Myometrial cell (primary cell): ENCODE measurements at places on chromosomes 1 and 21. TPM values are rescaled to one million over a fixed set of nuclear protein-coding genes. Genes with fewer than 3 reads are reported as not detected.

Gene SPRR2G
- total RNA-seq: not detected in 2 replicates

Gene TRIM33
- total RNA-seq: 8.5 and 11.0 TPM in 2 replicates

Gene CR1L
- total RNA-seq: not detected in 2 replicates

Gene AMPD1
- not detected in 2 replicates for total RNA-seq

Gene DOP1B
- total RNA-seq: 12.4 and 12.6 TPM in 2 replicates

Gene TENT5C
- total RNA-seq: under 0.01 and 0.35 TPM in 2 replicates

Gene GORAB
- 8.9 and 10.6 TPM in 2 replicates for total RNA-seq

Gene LCE3D
- total RNA-seq: not detected in 2 replicates

Gene FMO5
- total RNA-seq: 0.29 and 0.71 TPM in 2 replicates

Gene CDA
- 25.4 and 31.5 TPM in 2 replicates for total RNA-seq

Gene GJA8
- total RNA-seq: not detected in 2 replicates

Gene IVL
- total RNA-seq: not detected in 2 replicates

Gene OR2L13
- not detected in 2 replicates for total RNA-seq

Gene PIK3CD
- 9.0 and 10.1 TPM in 2 replicates for total RNA-seq

Gene ALX3
- not detected in 2 replicates for total RNA-seq

Gene ANGPTL3
- total RNA-seq: not detected in 2 replicates

Gene ERVH48-1
- total RNA-seq: 0.35 TPM in 1 of 2 replicates, not detected in the other

Gene RSBN1
- total RNA-seq: 5.2 and 6.2 TPM in 2 replicates

Gene UBASH3A
- total RNA-seq: not detected in 2 replicates

Gene LCE3B
- not detected in 2 replicates for total RNA-seq

Gene C1orf94
- total RNA-seq: not detected in 2 replicates

Gene CBS
- total RNA-seq: 66.9 and 74.4 TPM in 2 replicates

Gene RAD54L
- total RNA-seq: 5.8 and 6.1 TPM in 2 replicates

Gene BCAN
- total RNA-seq: not detected in 2 replicates

Gene NOTCH2NLA
- 30.8 and 37.6 TPM in 2 replicates for total RNA-seq

Gene GRIK3
- total RNA-seq: not detected in 2 replicates

Gene UBXN10
- not detected in 2 replicates for total RNA-seq

Gene DNM3
- total RNA-seq: 0.53 TPM in 1 of 2 replicates, not detected in the other

Gene TNFSF18
- total RNA-seq: 0.86 and 1.9 TPM in 2 replicates

Gene MIS18A
- total RNA-seq: 15.3 and 17.4 TPM in 2 replicates

Gene MMP23B
- total RNA-seq: 0.58 and 19.3 TPM in 2 replicates

Gene MTF2
- 5.1 and 16.1 TPM in 2 replicates for total RNA-seq

Gene TNNI3K
- 1.2 and 6.2 TPM in 2 replicates for total RNA-seq

Gene TRIM45
- 1.4 and 2.5 TPM in 2 replicates for total RNA-seq

Gene TRABD2B
- total RNA-seq: not detected in 2 replicates

Gene CYYR1
- not detected in 2 replicates for total RNA-seq

Gene OR2T29
- total RNA-seq: not detected in 2 replicates

Gene LENEP
- not detected in 2 replicates for total RNA-seq

Gene GBP7
- total RNA-seq: not detected in 2 replicates

Gene SRGAP2
- total RNA-seq: 21.9 and 36.7 TPM in 2 replicates

Gene STPG1
- 13.3 TPM in 2 replicates for total RNA-seq

Gene GPR25
- not detected in 2 replicates for total RNA-seq

Gene PTGFR
- total RNA-seq: 1.4 TPM in 2 replicates

Gene PRAMEF12
- not detected in 2 replicates for total RNA-seq

Gene ZBTB7B
- 10.8 and 14.7 TPM in 2 replicates for total RNA-seq

Gene AIM2
- 2.8 and 2.9 TPM in 2 replicates for total RNA-seq

Gene PLA2G2C
- total RNA-seq: not detected in 2 replicates

Gene KRTAP11-1
- total RNA-seq: not detected in 2 replicates

Gene ATP6V1G3
- not detected in 2 replicates for total RNA-seq

Gene TMEM51
- total RNA-seq: 9.2 and 9.7 TPM in 2 replicates

Gene GJC2
- 3.9 and 4.0 TPM in 2 replicates for total RNA-seq
